ENCODE measurements at places on chromosomes 13 and 19.
A peak's percentile ranks its signal among the peaks of the same experiment; 100 is the strongest.

DNA sequence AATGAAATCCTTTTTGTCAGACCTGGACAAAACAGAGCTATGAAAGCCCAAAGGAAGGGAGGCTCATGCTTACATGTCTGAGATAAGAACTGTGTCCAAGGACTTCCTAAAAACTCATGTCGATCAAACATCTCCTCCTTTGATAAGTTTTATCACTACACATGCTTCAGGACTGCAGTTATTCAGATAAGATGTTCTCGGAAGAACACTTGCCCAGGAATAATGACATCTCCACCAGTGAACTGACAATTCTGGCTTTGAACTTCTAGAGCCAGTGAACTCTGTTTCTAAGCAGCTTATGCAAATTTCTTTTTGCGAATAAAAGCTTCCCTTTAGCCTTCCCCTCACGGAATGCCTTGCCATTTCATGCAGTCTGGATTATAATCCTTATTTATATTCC is 561.6 kb downstream of the TBC1D4 start:
- peak; percentile 93 for DNase-seq

GRCh38 chr13:104522235-104523072 is 1456.2 kb upstream of the SLC10A2 start:
- DNase-seq, result no peak

- peak; percentile 68 for DNase-seq
These were observed 954.7 kb downstream of the SLITRK6 start for GRCh38 chr13:84844473-84844872.

DNA sequence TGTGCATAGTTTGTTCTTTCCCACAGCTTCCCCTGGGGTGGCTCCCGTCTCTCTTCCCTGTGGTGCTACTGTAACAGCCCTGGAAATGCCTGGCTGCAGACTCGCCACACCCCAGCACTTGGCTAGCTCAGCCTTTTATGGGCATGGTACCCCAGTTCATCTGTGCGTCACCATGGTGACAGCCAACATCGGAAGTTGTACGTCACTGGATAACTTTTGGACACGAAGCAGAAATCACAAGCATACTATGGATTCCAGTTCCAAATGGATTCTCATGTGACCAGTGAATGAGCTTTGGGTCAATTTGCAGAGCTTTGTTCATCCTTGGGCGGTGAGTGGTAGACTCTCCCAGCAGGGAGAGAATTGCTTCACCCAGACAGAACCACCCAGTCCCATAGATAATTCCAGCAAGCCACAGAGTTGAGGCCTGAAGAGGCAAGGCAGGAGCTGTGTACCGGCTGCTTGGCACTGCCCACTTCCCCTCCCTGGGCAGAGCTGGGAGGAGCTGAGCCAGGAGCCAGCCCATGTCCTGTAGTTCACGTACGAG is 54.4 kb downstream of the COL4A2 start:
- no peak for DNase-seq

GRCh38 chr19:43777163-43777695 is 3.5 kb downstream of the KCNN4 start:
- DNase-seq, result peak; percentile 93

DNA sequence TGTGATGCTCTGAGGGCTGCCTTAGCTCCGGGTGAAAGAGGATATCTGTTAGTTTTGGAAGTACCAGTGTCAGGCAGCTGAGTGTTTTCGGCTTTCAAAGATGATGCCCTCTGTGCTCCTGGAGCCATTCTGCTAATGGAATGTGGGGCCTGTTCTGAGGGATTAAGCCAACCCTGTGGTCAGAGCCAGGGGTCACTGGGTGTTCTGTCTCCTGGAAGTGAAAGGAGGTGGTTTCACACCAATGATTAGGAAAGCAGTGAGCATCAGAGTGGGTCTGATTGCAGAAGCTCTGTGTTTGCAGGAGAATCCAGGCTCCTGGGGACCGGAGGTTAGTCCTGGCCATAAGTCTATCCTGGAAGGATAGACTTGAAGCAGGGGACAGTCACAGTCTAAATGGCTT is 94.6 kb downstream of the UQCRFS1 start:
- no peak for DNase-seq

DNA sequence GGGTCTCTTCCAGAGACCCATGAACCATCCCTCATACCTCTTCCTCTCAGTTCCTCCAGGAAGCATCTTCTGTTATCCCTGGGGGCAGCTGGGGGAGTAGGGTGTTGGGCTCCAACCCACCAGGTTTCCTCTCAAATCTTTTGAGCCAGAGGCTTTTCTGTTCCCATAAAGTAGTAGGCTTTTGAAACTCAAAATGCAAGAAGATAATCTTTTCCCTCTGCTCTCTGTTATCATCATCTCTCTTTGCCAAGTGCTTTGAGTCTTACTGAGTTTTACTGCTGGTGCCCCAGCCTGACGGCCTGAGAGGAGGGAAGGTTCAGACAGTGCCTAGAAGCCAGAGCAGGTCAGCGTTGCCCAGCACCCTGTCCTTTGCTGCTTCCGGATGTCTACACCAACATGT is 157.2 kb downstream of the B3GLCT start:
- DNase-seq, result no peak

Data from OCI-M1 (cell line).